ENCODE measurements at places on chromosomes 11 and 22.
A peak's percentile ranks its signal among the peaks of the same experiment; 100 is the strongest.

- no peak for DNase-seq
These were observed 6.5 kb downstream of the LINC01488 start for GRCh38 chr11:69487849-69488542.

- peak; percentile 52 for DNase-seq
These were observed 34.1 kb downstream of the MB start for GRCh38 chr22:35582861-35583670.

- DNase-seq, result no peak
These were observed 416.4 kb downstream of the BRD1 start for GRCh38 chr22:49411236-49411635.

DNA sequence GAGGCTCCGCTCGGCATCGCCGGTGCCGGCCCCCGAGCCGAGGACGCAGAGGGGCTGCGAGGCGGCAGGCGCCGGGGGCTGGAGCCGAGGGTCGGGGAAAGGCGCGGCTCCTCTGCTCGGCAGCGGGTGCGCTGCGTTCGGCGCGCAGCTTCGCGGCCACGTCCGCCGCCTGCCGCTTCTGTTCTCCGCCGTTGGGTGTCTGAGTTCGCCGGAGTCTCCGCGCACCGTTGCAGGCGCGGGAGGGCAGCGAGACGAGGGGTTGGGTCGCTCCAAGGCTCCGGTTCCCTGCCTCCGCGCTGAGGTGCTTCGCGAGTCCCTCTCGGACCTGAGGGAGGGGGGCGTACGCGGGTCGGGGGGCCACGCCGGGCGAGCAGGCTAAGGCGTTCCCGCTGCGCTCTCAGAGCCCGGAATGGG is 347 bp downstream of the MN1 start:
- peak; percentile 39 for DNase-seq

- no peak for DNase-seq
These were observed 38.3 kb downstream of the ATG13 start for GRCh38 chr11:46655631-46656030.

DNA sequence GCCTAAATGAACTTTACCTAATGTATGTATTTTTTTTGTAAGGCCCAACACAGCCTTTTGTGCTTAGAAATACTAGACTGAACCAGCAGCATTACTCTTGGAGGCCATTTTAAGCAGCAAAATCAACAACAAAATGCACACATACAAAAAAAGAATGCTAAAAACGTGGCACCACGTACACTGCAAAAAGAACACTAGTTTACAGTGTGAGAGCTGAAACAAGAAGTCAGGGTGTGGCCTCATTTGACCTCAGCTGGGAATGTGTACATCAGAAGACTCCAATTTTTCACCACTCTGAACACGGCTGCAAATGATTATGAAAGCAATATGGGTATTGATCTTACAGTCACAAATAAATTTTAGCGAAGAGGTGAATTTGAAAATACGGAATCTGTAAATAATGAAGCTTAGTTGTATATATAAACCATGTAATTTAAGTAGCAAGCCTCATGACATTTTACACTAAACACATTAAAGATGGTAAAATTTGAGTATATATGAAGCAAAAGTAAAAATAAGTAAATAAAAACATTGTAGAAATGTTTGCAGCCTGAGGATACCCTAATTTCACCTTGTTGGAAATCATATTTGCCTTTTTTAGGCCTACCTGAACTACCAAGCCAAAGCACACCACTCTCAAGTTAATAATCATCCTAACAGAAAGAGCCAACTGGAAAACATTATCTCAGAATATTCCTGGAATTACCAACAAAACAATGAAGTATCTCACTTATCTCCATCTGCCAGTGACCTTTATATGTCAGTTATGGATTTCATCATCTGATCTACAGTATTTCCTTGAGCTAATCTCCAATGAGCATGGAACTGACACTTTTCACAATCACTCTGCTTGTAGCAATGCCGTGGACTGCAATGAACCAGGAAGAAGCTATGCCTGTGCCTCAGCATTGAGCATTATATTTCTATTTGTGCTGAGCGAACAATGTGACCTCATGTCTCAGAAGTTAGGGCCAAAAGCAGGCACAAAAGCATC is 319.5 kb upstream of the FAT3 start:
- DNase-seq, result no peak

DNA sequence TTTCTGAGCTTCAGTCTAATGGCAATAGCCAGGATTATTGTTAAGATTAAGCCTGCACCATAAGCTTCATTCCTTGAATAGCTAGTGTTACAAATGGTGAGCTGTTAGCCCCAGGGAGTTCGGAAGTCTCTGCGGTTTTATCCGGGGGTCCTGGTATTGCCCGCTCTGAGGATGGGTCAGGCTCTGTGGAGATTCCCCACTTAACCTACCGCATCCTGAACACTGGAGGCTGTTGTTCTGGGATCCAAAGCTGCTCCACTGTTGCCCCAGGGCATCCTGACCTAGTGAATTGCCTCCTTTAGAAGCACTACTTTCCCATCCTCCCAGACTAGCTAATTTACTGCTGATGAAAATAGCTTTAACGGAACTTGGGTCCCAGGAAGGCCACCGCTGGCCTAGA is 14.5 kb upstream of the PEX26 start:
- no peak for DNase-seq

DNA sequence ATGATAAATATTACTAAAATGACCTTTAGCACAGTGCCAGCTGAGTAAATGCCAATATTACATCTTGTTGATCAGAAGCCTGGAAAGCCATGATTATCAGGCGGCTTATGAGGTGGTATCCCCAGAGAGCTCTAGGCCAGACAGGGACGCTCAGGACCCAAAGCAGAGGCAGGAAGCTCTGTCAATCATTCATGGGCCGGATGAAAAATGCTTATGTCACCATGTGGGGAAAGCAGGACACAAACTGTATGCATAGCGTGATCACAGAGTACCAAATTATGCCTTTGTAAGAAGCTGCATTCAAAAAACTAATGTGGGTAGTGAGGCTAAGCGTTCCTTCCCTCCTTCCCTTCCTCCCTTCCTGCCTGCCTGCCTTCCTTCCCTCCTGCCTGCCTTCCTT is 82.6 kb downstream of the TENM4 start:
- DNase-seq, result no peak

GRCh38 chr11:6657346-6657745 is 1.7 kb upstream of the DCHS1 start:
- peak; percentile 18 for DNase-seq

DNA sequence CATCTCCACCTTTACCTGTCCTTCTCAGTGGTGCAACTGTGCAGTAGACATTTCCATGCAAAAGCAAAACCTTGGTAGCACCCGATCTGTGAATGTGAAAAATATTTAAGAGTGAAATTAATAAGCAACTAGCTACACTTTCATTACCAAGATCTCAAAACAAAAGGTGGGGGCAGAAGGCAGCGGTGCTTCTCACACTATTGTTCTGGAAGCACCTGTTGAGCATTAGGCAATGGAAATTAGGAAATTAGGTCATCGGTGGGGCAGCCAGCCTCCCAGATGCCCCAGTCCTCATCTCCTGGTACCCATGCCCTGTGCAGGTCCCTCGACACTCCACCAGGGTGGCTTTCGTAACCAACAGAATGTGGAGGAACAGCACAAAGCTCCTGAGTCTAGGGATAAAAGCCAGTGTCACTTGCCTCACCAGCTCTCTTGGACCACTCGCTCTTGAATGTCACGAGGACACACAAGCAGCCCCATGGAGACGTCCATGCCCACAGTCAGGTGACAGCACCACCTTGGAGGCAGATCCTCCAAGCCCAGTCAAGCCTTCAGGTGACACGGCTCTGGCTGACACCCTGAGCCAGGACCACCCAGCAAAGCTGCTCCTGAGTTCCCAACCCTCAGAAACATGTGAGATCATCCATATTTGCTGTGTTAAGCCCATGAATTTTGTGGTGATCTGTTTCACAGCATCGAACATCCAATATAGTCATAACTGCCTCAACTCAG is 3.3 kb downstream of the LTO1 start:
- DNase-seq, result no peak

DNA sequence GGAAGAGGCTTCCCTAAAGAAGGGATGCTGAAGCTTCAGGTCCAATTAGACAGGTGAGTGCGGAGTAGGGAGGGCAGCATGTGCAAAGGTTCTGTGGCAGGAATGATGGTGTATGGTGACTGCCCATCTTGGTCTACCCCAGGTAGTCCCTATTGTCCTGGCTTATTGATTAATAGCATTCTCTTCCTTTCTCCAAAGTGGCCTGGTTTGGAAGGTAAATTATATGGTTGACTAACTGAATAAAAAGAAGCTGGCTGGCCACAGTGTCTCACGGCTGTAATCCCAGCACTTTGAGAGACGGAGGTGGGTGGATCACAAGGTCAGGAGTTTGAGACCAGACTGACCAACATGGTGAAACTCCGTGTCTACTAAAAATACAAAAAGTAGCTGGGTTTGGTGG is 230.5 kb downstream of the MIAT start:
- DNase-seq, result no peak

DNA sequence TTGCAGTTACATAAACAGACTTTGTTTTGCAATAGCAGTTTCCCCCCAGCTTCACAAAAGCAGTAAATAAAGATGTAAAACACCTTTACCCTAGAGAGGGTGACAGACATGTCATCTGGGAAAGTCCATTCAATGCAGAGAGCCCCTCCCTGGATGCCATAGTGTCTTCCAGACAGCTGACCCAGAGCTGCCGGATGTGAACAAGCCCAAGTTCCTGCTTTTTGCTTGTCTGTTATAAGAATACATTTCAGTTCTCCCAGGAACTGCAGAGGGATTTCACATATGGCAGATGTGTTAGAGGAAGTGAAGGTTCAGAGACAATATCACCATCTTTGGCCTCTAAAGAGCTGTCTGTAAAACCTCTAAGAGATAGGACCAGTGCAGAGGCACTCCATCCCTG is 48.9 kb downstream of the RELT start:
- no peak for DNase-seq

DNA sequence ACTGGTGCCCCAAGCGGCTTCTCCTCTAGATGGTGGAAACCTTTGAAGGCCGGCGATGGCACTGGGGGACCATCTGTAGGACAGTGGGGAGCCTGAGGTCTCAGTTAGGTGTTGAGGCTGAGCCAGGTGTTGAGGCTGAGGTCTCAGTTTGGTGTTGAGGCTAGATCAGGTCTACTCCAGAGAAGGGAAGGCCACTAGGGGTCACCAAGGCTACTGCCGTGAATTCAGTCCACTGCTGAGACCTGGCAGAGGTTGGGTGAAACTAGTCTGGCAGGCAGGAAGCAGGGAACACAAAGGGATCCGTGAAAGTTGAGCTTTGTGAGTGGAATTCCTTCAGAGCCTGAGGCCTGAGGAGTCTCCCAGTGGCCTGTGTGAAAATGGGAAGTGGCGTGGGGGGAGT is 123.8 kb upstream of the FGF3 start:
- DNase-seq, result no peak

DNA sequence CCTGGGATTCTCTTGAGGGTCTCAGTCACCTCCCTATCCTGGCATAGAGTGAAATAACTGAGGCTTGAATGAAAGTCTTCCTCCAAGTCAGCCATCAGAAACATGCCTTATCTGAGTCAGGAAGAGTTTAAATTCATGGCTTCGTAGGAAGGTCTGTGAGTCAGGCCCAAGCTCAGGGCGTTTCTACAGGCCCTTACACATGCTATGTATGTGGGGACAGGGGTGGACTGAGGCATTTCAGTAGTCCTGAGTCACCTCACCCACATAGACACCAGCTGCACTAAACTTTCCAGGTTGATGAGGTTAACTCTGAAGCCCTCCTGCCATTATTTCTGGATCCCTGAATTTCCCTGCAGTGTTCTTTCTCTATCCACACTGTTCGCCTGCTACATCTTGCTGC is 134.6 kb upstream of the RCN1 start:
- DNase-seq, result peak; percentile 8

DNA sequence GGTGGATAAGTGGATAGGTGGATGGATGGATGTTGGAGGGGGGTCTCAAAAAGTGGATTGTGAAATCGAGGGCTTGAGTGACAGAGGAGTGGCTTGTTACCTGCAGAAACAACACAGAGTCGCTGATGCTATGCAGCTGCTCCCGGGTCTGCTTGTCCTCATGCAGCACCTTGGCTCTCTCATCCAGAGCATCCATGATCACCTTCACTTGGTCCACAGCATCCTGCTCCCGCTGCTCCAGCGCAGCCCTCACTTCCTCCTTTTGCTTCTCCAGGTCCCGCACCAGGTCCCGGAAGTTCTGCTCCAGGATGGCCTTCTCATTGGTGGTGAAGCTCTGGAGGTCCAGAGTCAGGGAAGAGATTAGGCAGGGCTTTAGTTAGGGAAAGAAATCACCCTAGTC is 10.7 kb downstream of the TRIM29 start:
- no peak for DNase-seq

GRCh38 chr11:10969387-10969786 is 111.5 kb upstream of the ZBED5 start:
- DNase-seq, result no peak

- no peak for DNase-seq
These were observed 22.8 kb downstream of the MYO7A start for GRCh38 chr11:77150836-77151235.

- no peak for DNase-seq
These were observed 47.4 kb downstream of the IGLL1 start for GRCh38 chr22:23532731-23533130.

- DNase-seq, result no peak
These were observed 11.0 kb upstream of the TSSC4 start for GRCh38 chr11:2389377-2390026.

- DNase-seq, result no peak
These were observed at the start of gene TMEM151A for GRCh38 chr11:66291706-66292542. TMEM151A (plus strand) TSS chr11:66291894; CDS start chr11:66292014, 120 bp downstream.

GRCh38 chr11:104823657-104824056 is 74.6 kb downstream of the CASP12 start:
- no peak for DNase-seq

GRCh38 chr11:35650006-35650405 is 12.6 kb upstream of the TRIM44 start:
- DNase-seq, result peak; percentile 34

DNA sequence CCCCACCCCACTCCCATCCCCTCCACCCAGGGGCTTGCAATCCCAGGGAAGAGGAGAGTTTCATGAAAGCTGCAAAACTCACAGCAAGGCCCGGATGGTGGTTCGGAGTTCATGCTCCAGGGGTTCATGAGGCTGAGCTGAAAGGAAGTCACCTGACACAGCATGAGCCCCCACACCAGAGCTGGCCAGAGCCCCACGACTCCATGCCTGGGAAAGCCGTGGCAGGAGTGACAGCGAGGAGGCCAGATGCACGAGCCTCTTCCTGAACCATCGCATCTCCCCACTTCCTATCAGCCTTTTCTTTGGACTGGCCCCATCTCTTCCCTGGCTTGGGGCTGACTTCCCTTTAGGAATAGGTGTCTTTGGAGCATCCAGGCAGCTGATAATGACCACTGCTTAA is 105.8 kb downstream of the ABTB2 start:
- no peak for DNase-seq

DNA sequence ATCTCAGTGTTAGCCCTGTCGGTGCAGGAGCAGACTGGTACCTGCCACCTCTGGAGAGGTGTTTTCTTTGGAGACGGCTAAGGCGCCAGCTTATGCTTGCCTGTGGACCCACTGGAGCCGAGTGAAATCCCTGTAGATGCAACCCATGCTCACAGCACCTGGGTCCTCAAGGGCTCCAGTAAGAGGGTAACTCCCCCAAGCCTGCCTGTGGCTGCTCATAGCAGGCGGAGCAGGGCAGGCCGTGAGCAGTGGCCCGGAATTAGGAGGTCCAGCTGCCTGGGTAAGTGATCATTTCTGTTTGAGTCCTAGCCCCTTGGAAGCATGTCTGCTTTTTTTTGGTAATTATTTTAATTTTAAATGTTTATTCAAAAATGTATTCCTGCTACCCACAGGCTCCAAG is 43.8 kb downstream of the NAT10 start:
- no peak for DNase-seq

- no peak for DNase-seq
These were observed 17.2 kb upstream of the BMAL1 start for GRCh38 chr11:13260201-13260962.
